Mesothelial cell of epicardium (in vitro differentiated cells): ENCODE measurements at places on chromosomes 2 and 18.

GRCh38 chr2:198368089-198368488 lies 563.7 kb downstream of the PLCL1 start:
- no peak for DNase-seq

DNA sequence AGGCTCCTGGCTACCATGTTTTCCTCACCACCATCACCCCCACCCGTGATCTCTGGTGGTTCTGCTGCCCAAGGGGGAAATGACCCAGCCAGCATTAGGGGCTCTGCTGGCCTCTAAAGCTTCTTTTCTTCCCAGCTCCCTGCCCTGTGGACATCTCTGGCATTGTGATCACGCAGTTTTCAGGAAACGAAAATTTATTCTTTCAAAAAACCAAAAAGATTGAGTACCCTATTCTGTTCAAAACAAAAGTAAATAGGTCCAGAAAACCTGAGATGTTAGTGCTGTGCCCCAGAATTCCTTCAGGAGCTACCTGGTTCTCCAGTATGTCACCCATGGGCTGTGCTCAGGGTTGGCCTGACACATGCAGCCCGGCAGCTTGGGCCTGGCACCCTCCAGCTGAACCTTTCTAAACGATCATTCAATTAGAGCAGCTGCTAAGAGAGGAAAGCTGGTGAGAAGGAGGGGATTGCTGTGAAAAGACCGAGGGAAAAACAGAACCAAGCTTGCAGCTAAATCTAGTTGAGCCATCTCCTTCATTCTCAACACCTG lies 157.5 kb downstream of the MGAT5 start:
- no peak for DNase-seq

- DNase-seq, result no peak
Measured at GRCh38 chr2:210620456-210620855, 64.1 kb downstream of the CPS1 start.

DNA sequence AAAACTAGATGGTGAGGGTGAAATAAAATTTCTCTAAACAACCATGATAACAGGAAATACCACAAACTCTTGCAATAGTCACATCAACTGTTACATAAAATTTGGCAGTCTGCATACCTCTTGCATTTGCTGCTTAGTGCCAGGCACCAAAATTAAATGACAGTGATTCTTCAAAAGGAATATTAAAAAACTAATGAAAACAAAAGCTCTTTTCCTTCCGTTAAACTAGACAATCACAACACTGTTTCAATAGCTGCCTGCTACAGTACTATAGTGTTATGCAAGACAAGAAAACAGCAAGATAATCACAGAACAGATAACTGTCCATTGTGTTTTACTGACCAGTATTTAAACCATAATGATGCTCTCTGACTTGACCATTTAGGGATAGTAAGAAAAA lies 239.0 kb upstream of the SMAD7 start:
- DNase-seq, result no peak

DNA sequence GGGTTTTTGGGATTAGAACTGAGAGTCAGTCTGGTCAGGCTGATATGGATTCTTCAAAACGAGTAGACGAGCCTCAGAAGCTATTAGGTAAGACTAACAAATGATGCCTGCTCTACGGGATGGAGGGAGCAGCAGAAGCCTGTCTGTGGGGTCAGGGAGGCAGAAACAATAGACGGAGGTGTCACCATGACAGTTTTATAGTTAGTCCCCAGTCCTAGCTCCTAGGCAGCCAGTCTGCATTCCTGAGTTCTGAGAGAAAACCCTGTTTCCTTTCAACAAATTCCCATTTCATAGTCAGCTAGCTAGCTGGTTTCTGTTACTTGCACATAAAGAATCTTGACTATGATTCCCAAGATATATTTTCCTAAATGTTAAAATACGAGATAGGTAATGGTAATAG lies 542.1 kb downstream of the PID1 start:
- DNase-seq, result no peak

DNA sequence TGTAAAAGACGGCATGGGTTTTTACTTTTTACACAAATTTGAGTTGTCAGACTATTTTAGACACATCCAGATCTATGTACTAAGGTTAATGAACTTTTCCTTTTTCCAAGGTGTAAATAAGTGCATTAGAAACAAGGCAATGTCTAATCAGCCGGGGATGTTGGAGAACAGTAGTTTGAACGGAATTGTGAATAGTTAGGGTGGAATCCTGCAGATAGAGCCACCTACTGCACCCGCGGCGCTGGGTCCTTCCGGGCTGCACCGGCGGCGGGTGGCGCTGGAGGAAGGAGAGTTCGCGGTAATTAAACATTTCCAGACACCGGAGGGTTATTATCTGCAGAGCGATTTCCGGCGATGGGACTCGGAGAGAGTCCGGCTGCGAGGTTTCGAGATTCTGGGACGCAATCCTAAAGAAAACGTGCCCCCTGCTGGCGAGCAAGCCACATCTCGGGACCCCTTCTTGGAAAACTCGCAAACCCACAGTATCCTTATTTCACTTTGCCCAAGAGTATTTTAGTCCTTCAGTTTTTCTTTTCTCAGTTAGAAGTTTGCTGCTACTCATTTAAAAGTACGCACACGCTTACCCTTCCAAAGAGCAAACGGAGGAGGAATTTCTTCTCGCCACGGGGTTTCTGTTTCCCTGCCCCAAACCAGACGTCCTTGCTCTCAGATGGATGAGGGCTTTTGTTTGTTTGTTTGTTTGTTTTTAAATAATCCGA lies 4.5 kb upstream of the OSR1 start:
- peak; percentile 73 for DNase-seq

- DNase-seq, result no peak
Measured at GRCh38 chr2:241161646-241162281, 11.5 kb downstream of the PPP1R7 start.

GRCh38 chr2:40302751-40303325 lies 149.1 kb downstream of the SLC8A1 start:
- DNase-seq, result no peak

GRCh38 chr18:67519592-67519991 lies 3.1 kb upstream of the DSEL start:
- DNase-seq, result no peak

DNA sequence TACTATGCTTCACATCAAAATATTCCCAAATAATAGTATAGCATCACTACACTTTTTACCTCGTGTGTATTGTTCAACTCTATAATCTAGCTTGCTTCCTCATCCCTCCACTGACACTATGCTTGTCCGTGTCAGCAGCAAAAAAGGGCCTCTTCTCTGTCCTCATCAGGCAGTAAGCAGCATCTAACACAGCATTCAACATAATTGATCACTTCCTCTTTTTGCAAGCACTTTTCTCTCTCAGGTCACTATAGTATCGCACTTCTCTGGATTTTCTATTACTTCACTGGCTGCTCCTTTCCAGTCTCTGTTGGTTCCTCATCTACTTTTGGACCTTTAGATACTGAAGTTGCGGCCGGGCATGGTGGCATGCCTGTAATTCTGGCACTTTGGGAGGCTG lies 64.9 kb upstream of the ZSWIM2 start:
- no peak for DNase-seq

GRCh38 chr2:130957915-130958314 lies 121.2 kb downstream of the ARHGEF4 start:
- no peak for DNase-seq

GRCh38 chr2:204920776-204921175 lies 375.5 kb downstream of the PARD3B start:
- no peak for DNase-seq

GRCh38 chr2:55345064-55345463 lies 74.6 kb downstream of the CCDC88A start:
- no peak for DNase-seq

- DNase-seq, result no peak
Measured at GRCh38 chr2:190250421-190250820, 69.2 kb downstream of the HIBCH start.

- DNase-seq, result no peak
Measured at GRCh38 chr18:76131738-76132137, 363.3 kb downstream of the ZNF516 start.
